ENCODE measurements at places on chromosomes 7 and 10. TPM values are rescaled to one million over a fixed set of nuclear protein-coding genes. Genes with fewer than 3 reads are reported as not detected.
A peak's percentile ranks its signal among the peaks of the same experiment; 100 is the strongest.

Gene GBX1
- total RNA-seq, result not detected

DNA sequence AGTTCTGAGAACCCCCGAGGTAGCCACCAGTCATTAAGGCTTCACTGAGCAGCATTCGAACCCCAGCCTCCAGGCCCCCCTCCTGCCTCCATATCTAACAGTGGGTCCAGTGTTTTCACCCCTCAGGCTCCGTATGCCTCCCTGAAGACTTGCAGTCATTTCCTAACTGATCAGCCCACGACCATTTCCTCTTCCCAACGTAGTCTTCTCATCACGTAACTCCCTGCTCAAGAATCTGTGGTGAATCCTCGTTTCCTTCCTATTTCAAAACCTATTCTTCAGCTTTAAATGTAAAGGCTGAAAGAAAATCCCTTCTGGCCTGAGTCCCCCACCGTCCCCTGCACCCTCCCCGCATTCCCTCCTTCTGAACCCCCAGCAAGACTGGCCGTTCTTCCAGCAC is 21.1 kb downstream of the FRMD4A start:
- no peaks in the 10 kb centered on the region for H3K4me1 ChIP-seq
- no peak overlapping the region for H3K27ac ChIP-seq
- no peaks in the 10 kb centered on the region for H3K36me3 ChIP-seq
- no peak overlapping the region for H3K4me3 ChIP-seq
- H3K27me3 ChIP-seq, result no peaks in the 10 kb centered on the region

DNA sequence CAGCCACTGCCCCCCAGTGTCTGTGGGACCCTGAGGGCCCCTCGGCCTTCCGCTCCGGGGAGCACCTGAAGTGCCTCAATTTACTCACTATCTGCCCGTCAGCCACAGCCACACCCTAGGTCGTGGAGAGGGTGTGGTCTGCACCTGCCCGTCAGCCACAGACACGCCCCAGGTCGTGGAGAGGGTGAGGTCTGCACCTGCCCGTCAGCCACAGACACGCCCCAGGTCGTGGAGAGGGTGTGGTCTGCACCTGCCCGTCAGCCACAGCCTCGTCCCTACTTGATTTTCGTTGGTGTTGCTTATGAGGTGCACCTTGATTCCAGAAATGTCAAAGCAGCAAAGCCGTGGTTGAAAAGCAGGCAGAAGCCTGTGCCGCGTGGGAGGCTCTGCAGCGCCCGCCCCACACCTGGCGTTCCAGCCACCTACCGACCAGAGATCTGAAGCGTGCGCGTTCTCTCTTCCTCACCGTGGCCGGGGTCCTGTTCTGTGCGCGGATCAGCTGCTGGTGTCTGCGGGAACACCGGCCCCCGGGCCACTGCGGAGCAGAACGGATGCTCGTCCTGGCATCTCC is 101.6 kb downstream of the DYNC2I1 start:
- DNase-seq, result peak; percentile 61
- H3K36me3 ChIP-seq, result no peaks in the 10 kb centered on the region
- no peak overlapping the region for H3K27ac ChIP-seq
- no peaks in the 10 kb centered on the region for H3K4me1 ChIP-seq
- peaks cover 6% of the 10 kb centered on the region for H3K27me3 ChIP-seq
- H3K4me3 ChIP-seq, result no peak overlapping the region

Gene CRYGN
- 3.9 TPM for total RNA-seq

GRCh38 chr10:82861889-82862288 is 986.9 kb downstream of the NRG3 start:
- no peak overlapping the region for H3K4me3 ChIP-seq
- H3K36me3 ChIP-seq, result no peaks in the 10 kb centered on the region
- no peak overlapping the region for H3K27ac ChIP-seq
- DNase-seq, result no peak
- H3K27me3 ChIP-seq, result no peaks in the 10 kb centered on the region

DNA sequence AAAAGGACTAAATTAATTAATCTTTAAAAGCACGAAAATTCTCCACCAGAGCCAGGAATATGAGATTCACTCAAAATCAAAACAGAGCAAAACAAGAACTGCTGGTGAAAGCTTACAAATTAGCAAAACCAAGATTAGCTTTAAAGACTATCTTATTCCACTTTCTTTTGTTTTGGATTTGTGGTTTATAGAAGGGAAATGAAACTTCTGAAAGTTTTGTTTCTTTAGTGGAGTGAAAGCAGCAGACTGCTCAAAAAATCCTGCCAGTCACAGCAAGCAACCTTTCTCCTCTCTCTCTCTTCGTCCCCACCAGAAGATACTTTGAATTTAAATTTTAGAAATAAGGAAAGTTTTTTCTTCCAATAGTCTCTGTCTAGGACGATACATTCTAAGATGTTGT is 7.8 kb downstream of the ACTA2 start:
- no peaks in the 10 kb centered on the region for H3K27me3 ChIP-seq
- H3K36me3 ChIP-seq, result no peaks in the 10 kb centered on the region
- H3K27ac ChIP-seq, result no peak overlapping the region
- H3K4me3 ChIP-seq, result no peak overlapping the region
- DNase-seq, result no peak
- no peaks in the 10 kb centered on the region for H3K4me1 ChIP-seq

- H3K4me1 ChIP-seq, result peaks cover 6% of the 10 kb centered on the region
- H3K27me3 ChIP-seq, result no peaks in the 10 kb centered on the region
- no peak for DNase-seq
- peak overlapping the region; percentile 81 for H3K4me3 ChIP-seq
- H3K36me3 ChIP-seq, result peaks cover 3% of the 10 kb centered on the region
Observed at GRCh38 chr10:87503401-87503800, 1.3 kb upstream of the MINPP1 start.

Gene TMEM270
- not detected for total RNA-seq

DNA sequence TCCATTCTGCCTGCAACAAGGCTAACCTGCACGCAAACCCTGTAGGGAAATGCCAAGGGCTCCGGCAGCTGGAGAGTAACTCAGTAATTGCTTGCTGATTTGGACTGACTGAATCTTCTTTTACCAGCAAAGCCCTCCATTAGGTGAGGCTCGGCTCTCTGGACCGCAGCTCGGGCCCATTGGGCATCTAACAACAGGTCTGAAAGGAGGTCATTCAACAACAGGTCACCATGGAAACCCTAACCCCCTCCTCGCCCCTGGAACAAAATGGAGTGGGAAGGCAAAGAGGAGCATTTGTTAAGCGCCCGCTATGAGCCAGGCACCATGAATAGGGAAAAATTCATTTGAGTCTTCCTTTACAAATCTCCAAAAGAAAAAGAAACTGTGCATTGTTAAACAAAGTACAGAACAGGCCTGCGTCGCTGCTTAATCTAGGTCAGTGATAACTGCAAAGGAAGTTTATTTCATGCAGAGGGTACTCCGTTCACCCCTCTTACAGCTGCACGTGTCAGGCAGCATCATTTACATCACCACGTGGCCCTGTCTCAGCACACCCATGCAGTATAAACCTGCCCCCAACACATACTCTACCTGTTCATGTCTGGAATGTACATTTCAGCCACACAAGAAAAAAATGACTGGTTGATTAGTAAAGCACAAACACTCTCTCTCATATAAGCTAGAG is 248.8 kb upstream of the NEBL start:
- no peak overlapping the region for H3K4me3 ChIP-seq
- peak overlapping the region; percentile 22 for H3K27ac ChIP-seq
- H3K36me3 ChIP-seq, result no peaks in the 10 kb centered on the region
- DNase-seq, result no peak

Gene PDE6C
- not detected for total RNA-seq

Gene TPST1
- total RNA-seq, result 40.6 TPM

Gene AKR1D1
- total RNA-seq, result not detected

DNA sequence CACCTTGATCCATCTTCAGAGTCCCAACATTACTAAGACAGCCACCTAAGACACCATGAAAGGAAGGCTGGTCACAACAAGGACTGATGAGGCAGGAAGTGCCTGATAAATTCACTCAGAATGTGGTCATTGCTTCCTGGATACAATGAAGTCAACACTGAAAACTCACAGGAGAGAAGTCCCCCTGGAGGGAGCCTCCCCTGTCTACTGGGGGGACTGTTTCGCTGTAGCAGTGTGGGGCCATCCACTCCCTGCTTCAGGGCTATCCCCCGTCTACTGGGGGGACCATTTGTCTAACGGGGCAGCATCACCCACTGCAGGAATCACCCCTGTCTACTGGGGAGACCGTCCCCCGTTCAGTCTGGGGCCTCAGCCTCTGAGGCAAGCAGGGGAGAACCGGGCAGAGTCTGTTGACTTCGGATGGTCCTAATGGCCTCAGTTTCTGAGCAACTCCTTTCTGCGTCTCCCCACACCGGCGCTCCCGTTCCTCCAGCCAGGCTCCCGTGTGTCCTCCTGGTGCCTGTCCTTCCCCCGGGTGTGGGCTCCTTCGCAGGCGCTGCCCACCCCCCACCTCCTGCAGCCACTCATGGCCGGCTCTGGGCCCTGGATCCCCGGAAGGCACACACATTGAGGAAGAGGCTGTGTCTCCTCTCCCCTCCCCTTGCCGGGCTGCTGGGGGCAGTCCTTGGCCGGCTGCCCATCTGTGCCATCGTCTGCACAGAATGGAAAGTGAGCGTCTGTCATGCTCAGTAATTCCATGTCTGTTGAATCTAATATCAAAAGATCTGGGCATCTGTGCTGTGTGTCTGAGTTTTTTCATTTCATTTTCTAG is 59.9 kb upstream of the DNAJB6 start:
- H3K27me3 ChIP-seq, result no peaks in the 10 kb centered on the region
- H3K27ac ChIP-seq, result no peak overlapping the region
- H3K4me1 ChIP-seq, result peaks cover under 1% of the 10 kb centered on the region
- H3K4me3 ChIP-seq, result no peak overlapping the region
- peak; percentile 51 for DNase-seq

GRCh38 chr10:91627344-91628102 is 5.3 kb downstream of the PPP1R3C start:
- no peaks in the 10 kb centered on the region for H3K4me1 ChIP-seq
- H3K36me3 ChIP-seq, result no peaks in the 10 kb centered on the region
- peaks cover 18% of the 10 kb centered on the region for H3K27me3 ChIP-seq
- DNase-seq, result no peak

Gene PHKG1
- 0.46 TPM for total RNA-seq

DNA sequence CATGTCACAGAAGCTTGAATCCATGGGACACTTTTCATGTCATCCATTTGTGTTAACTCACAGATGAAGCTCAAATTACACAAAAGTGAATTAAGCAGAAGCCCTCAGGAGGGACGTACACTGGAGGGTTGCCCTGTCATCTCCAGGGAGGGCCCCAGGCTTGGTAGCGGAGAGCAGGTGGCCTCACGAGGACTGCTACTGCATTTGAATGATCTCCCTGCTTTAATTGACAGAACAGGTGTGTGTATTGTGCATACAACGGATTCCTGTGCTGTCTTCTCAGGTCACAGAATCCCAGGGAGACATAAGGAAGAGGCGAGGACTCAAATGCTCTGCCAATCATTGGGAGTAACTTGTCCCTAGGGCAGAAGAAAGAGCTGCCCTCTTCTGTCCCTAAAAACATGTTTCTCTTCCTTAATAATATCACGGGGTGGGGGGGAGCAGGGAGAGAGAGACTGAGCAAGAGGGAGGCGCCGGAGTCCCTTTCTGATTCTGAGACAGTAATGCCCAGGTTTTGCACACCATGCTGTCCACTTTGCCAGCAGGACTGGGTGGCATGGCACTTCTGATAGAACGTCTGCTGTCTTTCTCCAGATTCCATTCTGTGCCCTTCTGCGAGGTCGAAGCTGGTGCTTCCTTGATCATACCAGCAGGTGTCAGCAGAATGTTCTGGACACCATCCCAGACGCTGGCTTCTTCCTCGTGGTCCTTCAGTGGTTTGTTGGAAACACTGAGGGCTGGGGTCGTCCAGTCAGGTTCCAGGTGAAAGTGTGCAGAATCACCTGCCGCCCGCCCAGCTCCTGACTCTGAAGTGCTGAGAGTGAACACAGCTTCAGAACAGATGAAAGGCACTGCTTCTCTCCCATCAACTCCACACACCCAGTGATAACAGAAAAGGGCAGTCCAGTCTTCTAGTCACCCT is 26.2 kb upstream of the RASGEF1A start:
- H3K27me3 ChIP-seq, result peaks cover 7% of the 10 kb centered on the region
- H3K4me3 ChIP-seq, result no peak overlapping the region
- no peaks in the 10 kb centered on the region for H3K4me1 ChIP-seq
- H3K27ac ChIP-seq, result no peak overlapping the region

Gene PRDX3
- 173 TPM for total RNA-seq

Gene CALML5
- not detected for total RNA-seq

DNA sequence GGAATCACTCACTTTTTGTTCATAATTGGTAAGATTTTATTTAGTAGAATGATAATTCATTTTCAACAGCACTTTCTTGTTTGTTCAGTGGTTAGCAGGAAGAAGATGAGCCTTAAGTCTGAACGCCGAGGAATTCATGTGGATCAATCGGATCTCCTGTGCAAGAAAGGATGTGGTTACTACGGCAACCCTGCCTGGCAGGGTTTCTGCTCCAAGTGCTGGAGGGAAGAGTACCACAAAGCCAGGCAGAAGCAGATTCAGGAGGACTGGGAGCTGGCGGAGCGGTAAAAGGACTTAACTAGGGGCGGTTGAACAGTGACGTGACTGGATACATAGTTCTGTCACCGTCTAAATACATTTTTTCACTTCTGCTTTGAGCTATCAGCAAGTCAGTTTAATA is 31.3 kb downstream of the RABGEF1 start:
- H3K4me1 ChIP-seq, result peaks cover 21% of the 10 kb centered on the region
- DNase-seq, result no peak
- H3K27ac ChIP-seq, result no peak overlapping the region
- no peaks in the 10 kb centered on the region for H3K27me3 ChIP-seq
- peaks cover 54% of the 10 kb centered on the region for H3K36me3 ChIP-seq
- no peak overlapping the region for H3K4me3 ChIP-seq

- no peak overlapping the region for H3K27ac ChIP-seq
- H3K4me3 ChIP-seq, result no peak overlapping the region
- no peaks in the 10 kb centered on the region for H3K4me1 ChIP-seq
- H3K27me3 ChIP-seq, result no peaks in the 10 kb centered on the region
- H3K36me3 ChIP-seq, result peaks cover 36% of the 10 kb centered on the region
Observed at GRCh38 chr10:11245510-11245909, 227.8 kb downstream of the CELF2 start.

Gene TFR2
- 3.1 TPM for total RNA-seq

DNA sequence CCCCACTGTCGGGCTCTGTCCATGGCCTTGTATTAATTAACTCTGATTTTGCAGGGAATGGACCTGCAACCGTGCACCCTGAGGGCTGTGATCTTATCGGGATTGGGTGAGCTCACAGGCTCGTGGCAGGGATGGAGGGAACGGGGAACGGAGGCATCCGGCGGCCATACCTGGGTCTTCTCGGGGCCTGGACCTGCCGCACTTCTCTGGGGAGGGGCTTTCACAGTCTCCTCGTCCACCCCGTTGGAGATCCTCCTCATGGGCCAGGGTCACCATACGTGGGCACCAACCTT is 57.5 kb upstream of the SHH start:
- H3K27ac ChIP-seq, result no peak overlapping the region
- no peaks in the 10 kb centered on the region for H3K4me1 ChIP-seq
- H3K27me3 ChIP-seq, result no peaks in the 10 kb centered on the region
- no peaks in the 10 kb centered on the region for H3K36me3 ChIP-seq

Gene CYP2C19
- total RNA-seq, result 0.22 TPM

GRCh38 chr7:16590424-16590823 is 55.1 kb downstream of the ANKMY2 start:
- H3K4me1 ChIP-seq, result peaks cover 18% of the 10 kb centered on the region
- H3K36me3 ChIP-seq, result no peaks in the 10 kb centered on the region
- H3K27me3 ChIP-seq, result no peaks in the 10 kb centered on the region
- H3K27ac ChIP-seq, result no peak overlapping the region
- DNase-seq, result no peak

GRCh38 chr10:21171197-21171935 is 274.3 kb upstream of the NEBL start:
- H3K27ac ChIP-seq, result no peak overlapping the region
- peaks cover 5% of the 10 kb centered on the region for H3K4me1 ChIP-seq
- H3K4me3 ChIP-seq, result no peak overlapping the region
- peak; percentile 72 for DNase-seq
- H3K36me3 ChIP-seq, result peaks cover 32% of the 10 kb centered on the region

Data from endodermal cell (in vitro differentiated cells).